T-helper 2 cell (primary cell): ENCODE measurements at places on chromosomes 16 and 17.

DNA sequence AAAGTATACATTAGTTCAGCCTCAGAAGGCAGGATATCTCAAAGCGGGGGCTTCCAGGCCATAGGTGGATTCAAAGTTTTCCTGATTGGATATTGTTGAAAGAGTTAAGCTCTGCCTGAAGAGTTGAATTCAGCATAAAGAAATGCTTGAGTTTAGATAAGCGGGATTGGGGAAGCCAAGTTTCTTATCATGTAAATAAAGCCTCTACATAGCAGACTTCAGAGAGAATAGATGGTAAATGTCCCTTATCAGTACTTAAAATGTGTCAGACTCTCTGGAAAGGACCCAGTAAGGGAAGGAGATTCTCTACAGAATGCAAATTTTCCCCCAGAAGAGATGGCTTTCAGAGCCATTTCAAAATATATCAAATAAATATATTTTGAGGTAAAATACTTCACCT lies 423.5 kb downstream of the SHISA9 start:
- DNase-seq = no peak

GRCh38 chr16:55651841-55652824 lies 3.7 kb upstream of the SLC6A2 start:
- DNase-seq = no peak

DNA sequence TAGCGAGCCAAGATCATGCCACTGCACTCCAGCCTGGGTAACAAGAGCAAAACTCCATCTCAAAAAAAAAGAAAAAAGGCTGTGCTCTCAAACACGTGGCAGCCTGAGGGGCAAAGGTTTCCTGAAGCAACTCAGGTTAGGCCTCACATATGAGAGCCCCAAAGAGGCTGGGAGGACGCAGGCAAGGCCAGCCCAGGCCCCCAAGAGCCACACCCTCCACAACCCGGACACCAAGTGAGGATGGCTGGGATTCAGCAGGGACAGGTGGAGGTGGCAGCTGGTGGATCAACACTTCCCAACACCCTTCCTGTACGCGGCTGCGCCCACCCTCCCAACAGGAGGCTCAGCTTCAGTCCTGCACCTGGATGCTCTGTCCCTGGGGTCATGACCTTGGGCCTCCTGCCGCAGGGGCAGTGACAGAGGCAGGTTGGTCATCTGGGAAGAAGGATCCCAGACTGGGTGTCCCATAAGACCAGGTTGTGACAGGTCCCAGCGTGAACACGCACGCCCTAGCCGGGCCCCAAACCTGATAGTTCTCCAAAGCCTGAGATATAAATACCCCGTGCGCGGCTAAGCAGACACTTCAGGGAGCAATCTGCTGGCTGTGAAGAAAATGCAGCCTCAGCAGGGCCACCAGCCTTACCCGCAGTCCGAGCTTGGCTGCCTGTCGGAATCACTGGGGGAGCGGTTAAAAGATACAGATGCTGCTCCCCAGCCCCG lies 78.1 kb downstream of the TIMM22 start:
- DNase-seq = no peak

GRCh38 chr17:66992911-66993442 lies 28.5 kb downstream of the CACNG4 start:
- DNase-seq = no peak

DNA sequence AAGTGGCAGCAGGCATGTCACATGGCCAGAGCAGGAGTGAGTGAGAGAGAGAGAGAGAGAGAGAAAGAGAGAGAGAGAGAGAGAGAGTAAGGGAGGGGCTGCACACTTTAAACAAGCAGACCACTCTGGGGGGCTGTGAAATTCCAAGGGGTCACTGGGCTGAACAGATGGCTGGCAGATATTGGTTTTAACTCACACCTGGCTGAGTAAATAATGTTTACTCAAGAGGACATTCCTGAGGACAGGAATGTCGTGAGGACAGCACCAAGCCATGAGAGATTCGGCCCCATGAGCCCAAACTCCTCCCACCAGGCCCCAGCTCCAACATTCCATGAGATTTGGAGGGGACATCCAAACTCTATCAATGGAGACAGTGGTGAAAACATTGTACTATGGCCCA lies 269.7 kb downstream of the CBLN1 start:
- DNase-seq = no peak

DNA sequence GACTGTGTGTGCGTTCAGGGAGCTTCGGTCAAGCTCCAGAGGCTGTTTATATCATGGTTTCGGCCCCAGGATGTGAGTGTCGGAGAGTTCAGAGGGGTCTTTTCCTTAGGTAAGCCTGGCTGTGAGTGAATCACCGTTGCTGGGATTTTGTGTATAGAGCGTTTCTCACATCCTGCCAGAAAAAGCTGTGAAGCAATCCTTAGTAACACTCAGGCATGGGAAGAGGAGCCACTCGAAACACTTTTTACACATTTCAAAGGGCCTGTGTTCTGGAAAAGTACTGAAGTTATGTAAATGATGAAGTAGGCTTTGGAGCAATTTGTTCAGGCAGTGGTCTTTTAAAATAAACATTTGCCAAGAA lies 662 bp downstream of the PGS1 start:
- DNase-seq = no peak

DNA sequence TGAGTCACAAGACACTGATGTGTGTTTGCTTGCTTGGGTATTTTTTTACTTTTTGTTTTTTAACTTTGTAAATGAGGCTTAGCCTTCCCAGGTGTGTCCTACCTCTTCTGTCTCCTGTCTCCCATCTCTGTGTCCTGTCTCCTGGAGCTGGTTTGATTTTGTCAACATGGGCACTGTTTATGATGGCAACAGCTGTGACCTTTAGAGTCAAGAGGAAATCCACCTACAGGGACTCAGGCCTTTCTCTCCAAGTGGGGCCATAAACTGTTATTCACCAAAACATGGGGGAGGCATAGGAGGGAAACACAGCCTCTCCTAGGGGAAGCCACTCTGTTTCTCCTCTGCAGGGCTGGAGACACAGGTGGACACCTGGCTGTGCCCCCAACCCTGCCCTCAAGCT lies 13.1 kb upstream of the PLCG2 start:
- no peak for DNase-seq

DNA sequence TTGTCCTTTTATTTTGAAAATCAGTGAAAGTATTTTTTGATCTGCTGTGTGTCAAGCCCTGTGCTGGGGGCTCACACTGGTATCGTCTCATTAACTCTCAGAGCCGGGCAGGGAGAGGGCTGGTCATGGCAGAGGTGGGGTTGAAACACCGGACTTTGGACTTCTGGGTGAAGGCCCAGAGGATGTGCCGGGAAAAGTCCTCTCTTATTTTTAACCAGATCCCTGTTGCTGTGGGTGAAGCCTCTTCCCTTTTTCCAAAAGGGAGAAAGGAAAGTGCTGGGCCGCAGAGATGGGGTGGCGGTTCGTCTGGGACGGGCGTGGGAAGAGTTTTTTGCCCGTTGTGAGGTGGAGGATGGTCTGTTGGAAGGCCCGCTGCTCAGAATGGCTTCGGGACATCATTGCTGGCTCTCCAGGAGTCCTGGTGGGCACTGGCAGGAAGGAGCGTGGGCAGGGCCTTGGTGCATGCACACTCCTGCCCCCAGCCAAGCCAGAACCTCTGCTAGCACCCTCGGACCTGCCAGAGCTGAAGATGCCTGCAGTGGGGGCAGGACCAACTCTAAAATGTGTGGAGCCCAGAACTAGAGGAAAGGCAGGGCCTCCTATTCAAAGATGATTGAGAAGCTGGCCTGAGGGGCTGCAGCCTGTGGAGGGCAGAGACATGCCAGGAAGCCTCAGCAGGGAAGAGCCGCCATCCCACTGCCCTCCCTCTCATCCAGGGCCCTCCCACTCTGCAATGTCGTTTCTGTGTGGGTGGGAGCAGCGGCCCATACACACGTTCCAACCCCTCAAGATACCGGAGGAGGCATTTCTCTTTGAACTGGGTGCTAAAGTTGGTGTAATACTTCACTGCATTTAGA lies 213.2 kb downstream of the CCDC182 start:
- DNase-seq = no peak

DNA sequence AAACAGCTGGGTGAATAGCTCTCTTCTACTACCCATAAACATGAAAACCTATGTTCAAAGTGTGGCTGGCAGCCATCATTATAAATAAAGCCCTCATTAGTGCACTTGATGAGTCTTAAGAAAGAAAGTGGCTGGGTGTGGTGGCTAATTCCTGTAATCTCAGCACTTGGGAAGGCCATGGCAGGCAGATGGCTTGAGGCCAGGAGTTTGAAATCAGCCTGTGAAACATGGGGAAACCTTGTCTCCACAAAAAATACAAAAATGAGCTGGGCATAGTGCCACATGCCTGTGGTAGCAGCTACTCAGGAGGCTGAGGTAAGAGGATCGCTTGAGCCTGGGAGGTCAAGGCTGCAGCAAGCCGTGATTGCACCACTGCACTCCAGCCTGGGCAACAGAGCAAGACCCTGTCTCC lies 28.3 kb upstream of the APPBP2 start:
- no peak for DNase-seq

- DNase-seq = no peak
These were observed 16.1 kb downstream of the AMFR start for GRCh38 chr16:56409195-56409594.

DNA sequence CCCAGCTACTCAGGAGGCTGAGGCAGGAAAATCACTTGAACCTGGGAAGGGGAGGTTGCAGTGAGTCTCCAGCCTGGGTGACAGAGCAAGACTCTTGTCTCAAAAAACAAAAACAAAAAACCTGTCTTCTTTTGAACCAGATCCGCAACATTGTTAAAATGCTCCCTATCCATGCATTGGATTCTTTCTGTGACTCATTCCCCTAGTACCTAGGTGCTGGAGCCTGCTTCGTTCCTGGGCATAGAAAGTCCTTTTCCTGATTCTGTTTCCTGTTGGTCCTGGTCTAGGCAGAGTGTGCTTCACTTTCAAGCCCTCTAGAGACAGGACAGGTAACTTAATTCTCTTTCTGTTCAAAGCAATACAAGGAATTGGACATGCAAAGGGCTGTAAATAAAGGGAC lies 5.2 kb downstream of the EPN2 start:
- DNase-seq = no peak
